T-cell (primary cell): ENCODE measurements at places on chromosomes 11 and 22.

DNA sequence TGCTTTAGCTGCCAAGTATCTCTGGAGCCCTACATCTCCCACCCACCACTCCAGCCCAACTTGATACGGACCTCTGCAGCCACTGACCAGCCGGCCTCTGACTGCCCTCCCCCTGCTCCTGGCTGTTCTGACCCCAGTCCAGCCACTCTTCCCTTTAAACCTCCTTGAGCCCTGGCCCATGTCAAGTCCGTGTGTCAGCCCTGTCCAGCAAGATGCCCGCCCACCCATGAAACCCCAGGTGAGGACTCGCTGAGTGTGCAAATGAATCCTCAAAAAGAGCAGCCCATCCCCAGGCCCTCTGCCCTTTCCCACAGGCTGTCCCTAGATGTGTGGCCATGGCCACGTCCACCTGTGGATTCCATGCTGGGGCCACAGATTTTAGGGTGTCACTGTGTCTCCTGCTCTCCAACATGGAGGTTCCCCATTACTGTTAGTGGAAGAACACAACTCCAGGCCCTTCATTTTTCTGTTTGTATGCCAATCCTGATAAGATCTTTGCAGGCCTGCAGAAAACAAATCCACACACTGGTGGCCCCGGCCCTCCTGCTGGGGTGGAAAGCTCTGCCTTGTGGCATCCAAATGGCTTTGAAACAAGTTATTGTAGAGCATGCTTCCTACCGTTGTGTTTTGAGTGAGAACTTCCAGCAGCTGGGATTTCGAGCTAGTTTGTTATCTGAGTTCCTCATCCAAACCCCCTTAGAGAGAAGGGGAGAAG lies 22.7 kb upstream of the ADORA2A start:
- no peak for DNase-seq

- no peak for DNase-seq
Observed at GRCh38 chr11:67372993-67373647, at the start of gene CLCF1. TSS of gene CLCF1 (minus strand) at chr11:67373598. CDS start at chr11:67373539, 59 bp downstream.

GRCh38 chr11:33861386-33861785 lies 30.5 kb downstream of the LMO2 start:
- no peak for DNase-seq

DNA sequence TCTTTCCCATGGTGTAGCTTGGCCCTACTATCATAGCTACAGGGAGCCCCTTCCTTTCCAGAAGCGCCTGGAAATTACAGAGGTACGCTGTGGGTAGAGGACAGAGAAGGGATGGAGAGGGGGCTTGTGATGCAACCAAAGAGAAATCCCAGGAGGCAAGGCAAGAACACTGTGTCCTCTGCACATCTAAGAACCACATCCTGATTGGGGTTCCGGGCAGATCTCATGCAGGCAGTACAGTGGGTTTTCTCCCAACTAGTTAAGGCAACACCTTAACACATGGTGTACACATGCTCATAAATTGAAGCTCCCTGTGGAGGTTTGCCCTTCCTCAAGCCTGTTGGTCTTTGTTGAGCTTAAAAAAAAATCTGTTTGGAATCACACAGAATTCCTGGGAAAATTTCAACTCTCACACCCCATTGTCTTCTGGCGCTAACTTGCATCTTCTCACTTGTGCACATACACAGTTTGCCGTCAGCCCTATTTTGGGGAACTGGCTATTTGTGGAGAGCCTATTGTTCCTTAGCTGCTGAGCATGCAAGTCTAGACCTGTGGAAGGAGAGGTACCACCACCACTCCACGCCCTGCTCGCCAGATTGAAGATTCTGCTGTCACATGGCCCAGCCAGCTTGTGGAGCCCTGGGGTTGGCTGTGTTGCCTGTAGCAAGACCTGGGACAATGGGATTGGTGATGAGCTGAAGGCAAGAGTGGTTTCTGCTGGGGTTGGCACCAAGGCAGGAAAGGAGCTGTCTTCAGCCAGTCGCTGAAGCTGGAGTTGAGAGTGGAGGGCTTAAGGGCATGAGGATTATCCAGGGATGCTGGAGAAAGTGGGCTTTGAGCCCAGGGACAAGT lies 52.4 kb downstream of the ALX4 start:
- DNase-seq, result no peak

DNA sequence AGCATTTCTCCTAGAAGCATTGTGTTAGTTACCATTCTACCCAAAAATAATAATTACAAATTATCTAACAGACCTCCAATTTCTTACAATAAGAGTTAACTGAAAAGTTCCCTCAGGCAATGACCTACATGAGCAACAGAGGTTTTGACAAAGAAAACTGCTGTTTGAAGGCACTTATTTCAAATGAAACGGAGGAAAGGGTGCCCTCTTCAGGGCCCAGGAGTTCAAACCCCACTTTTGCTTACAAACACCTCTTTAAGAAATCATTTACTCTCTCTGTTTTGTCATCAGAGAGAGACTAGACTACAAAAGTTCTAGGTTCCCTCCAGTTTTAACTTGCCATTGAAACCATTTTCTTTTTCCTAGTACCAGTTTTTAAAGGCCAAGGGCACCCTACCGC lies 56.7 kb downstream of the AMBRA1 start:
- DNase-seq, result no peak

DNA sequence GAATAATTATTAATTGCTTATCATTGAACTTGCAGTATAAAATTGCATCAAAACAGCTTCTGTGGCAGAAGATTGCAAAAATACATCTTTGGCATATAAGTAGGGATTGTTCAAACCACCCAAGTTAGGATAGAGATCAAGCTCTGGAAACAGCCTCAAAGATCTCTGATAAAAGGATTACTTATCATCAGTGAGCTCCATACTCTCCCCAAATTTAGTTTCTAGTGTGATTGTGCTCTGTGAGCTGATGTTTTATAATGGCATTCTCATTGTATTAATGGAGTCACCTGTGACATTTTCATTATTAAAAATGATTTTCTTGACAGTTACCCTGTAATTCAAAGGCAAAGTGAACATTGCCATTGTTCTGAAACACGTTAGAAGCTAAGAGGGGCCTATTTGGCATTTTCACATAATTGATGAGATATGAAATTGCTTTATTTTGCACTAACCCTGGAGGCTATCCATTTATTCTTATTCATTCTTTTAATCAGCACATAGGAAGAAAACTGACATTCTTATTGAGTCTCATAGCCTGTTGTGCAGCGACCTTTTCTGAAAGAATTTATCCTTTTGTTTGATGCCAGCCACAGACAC lies 626.3 kb upstream of the ANO5 start:
- DNase-seq, result no peak
